Stimulated activated CD4-positive, alpha-beta T cell treated with anti-CD3 and anti-CD28 coated beads, TNF-alpha, amount 100 ng/mL, for 1 hour (primary cell): ENCODE measurements at places on chromosomes 6 and 20.

DNA sequence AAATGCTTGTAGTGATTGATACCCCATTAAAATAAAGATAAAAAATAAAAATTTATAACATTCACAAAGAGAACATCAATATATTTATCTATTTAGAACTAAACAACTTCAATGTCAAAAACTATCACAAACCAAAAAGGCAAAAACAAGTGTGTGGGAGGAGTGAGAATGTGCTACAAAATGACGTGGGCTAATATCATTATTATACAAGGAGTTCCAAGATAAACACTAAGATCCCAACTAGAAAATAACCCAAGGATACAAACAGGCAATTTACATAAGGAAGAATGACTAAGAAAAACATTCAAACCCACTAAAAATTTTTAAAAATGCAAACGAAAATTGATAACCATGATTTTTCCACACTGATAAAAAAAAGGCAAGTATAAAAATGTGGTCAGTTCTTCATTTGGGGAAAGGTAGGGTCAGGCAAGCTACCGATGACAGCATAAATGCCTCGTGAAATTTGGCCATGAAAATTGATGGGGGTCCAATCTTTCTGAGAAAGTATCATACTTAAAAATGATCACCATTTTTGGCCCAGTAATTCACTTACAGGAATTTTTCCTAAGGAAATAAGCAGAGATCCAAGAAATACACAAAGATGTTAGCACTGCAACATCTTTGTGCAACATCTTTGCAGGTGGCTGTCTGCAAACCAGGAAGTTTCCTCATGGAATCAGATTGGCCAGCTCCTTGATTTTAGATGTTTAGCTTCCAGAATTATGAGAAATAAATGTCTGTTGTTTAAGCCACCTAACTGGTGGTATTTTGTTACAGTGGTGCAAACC lies 140.2 kb downstream of the TMEM200A start:
- no peak for DNase-seq

DNA sequence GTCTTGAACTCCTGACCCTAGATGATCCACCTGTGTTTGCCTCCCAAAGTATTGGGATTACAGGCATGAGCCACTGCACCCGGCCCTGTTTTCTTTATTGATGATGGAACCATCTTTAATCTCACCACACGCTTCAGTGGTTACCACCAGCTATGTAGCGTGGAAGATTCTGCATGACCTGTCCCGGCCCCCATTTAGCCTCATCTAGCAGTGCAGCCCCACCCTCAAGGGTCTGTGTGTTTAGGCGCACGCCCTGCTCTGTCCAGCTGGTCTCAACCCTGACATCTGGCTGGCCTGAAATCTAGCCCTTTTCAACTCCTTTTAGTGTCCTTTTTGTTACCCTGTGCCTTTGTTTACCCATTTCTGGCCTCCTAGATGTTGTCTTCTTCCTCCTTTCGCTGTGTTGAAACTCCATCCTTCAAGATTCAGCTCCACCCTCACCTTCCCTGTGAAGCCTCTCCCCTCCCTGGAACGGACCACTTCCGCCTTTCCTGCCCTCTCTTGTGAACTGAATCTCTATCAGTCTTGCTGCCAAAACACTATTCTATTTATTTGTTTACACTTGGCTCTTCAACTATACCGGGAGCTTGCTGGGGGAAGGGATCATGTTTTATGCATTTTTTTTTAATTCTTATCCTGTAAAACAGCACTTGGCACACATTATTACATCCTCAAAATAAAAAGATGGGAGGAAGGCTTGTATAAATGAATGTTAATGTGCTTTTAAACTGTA lies 101.0 kb upstream of the MTHFD1L start:
- DNase-seq = no peak

- no peak for DNase-seq
Observed at GRCh38 chr6:13372688-13373487, 44.6 kb upstream of the TBC1D7 start.

GRCh38 chr20:32522776-32523612 lies 62.1 kb downstream of the NOL4L start:
- no peak for DNase-seq

GRCh38 chr20:34693414-34693813 lies 10.7 kb upstream of the TP53INP2 start:
- no peak for DNase-seq

DNA sequence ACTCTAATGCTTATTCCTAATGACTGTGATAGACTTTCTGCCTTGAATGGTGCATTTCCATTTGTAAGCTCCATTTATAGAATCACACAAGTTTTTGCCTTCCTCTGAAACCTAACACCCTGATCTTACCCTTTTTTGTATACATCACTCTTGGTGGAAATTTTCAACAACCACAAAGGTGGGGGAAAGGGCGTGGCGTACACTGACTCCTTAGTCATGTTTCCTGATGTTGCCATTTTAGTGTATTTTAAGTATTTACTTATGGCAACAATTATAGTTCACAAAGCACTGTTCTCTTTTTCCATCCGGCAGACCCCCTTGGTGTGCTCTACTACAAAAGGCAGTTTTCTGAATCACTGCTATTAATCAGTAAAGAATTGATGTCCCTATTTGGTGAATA lies 92.0 kb downstream of the ATXN1 start:
- DNase-seq = peak; percentile 35

DNA sequence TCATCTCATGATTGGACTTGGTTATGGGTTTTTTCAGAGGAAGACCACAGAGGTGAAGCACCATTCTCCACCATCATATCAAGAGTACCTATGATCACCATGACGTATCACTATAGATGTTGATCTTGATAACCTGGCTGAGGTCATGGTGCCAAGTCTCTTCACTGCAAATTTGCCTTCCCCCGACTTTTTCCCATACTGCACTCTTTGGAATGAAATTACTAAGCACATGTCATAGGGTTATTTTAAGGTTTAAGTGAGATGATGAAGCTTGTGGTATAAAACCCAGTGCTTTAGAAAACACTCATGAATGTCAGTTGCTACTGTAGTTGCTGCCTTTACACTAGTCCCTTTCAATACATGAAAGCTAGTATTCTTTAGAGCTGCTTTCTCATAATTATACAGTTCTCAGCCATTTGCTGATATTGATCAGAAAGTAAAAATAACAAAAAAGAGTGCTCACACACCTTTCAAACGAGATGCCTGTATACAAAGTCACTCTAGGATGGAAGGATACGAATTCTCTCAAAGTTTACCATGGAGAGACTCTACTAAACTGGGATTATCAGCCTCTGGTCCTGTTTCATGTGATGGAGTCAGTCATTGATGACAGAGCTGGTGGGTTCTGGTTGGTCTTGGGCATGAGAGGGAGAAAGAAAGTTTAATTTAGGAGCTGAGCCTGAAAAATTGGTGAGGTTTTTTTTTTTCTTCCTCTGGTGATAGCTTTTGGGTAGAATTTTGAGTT lies 228.1 kb downstream of the PRL start:
- DNase-seq = no peak

GRCh38 chr6:26454631-26455030 lies 3.1 kb upstream of the BTN2A1 start:
- no peak for DNase-seq

- no peak for DNase-seq
Observed at GRCh38 chr6:149031859-149032598, 285.2 kb downstream of the UST start.

GRCh38 chr6:30775104-30775503 lies 30.8 kb upstream of the IER3 start:
- no peak for DNase-seq

- no peak for DNase-seq
Observed at GRCh38 chr6:109434456-109434855, 6.0 kb downstream of the PPIL6 start.

DNA sequence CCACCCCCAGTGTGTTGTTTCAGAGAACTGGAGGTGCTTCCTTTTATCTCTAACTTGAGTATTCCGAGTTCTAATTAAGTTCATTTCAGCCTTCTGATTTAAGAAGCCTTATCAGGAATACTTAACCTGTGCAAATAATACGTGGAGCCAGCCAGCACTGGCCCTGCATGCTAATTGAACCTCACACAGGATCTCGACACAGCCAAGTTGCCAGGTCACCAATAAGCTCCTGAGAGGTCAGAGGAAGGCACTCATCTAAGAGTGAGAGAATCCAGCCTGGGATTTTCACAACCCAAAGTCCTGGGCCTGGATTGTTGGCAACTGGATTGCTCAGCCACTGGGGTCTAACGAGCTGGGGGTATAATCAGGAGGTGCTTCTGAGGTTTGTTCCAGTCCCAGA lies 157.7 kb upstream of the LRFN2 start:
- no peak for DNase-seq

- no peak for DNase-seq
Observed at GRCh38 chr6:125154118-125154760, 666 bp downstream of the TPD52L1 start.

DNA sequence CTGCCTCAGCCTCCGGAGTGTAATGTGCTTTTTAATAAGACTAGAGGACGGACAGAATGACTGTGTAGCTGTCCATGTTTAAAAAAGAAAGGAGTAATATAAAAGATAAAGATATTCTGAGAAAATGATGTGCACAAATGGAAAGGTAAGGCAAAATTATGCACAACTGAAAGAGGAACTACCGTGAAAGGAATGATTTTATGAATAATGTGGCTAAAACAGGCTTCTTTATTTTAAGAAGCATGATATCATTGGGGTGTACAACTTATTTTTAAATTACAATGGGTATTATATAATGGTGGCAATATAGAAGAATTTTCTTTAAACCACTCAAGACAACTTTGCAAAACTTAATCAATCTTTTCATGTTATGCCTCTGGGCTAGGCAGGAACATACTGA lies 78.1 kb downstream of the FIG4 start:
- DNase-seq = no peak

DNA sequence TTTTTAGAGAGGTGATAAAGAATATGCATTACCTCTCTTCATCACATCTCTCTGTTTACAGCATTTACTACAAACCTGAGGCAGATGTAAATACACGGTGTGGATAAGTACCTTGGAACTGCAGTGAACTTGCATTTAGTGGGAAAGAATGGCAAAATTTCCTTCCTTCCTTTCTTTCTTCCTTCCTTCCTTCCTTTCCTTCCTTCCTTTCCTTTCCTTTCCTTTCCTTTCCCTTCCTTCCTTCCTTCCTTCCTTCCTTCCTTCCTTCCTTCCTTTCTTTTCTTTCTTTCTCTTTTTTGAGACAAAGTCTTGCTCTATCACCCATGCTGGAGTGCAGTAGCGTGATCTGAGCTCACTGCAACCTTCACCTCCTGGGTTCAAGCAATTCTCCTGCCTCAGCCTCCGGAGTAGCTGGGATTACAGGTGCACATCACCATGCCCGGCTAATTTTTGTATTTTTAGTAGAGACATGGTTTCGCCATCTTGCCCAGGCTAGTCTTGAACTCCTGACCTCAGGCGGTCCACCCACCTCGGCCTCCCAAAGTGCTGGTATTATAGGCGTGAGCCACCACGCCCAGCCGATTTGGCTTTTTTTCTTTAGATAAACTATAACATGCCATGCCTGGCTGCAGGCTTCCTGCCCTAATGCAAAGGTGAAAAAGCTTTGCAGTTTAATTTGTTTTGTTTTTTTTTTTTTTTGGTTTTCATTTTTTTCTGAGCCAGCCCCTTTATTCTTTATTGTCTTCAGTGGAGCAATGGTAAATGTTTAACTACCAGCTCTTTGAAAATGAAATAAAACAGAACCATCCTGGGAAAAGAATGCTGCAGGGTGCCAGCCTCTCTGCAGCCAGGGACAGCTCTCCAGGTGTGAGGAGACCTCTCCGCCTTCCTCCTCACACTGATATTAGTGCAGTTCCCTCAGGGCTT lies 64.2 kb upstream of the NEDD9 start:
- DNase-seq = no peak

DNA sequence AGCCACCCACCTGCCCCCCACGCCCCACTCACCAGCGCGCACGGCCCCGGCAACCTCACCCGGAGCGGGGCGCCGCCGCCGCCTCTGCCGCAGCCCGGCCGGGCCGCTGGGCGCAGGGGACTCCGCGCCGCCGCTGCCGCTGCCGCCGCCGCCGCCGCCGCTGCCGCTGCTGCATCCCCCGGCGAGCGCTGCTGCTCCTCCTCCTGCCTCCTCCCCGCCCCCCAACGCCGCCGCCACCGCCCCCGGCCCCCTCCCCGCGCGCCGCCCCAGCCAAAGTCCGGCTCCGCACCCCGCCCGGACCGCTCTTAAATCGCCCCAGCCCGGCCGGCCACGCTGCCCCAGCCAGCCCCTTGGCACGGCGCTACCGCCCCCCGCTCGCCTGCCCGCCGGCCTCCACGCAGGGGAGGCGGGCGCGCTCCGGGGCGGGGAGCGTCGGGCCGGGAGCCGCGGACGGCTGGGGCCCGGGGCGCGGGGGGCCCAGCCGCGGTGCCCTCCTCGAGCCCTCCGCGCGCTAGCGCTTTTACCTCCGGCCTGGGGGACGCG lies at the start of gene SULF2:
SULF2 (minus strand) TSS at position 171 of the 543 bp plus-strand sequence. CDS start 28,118 bp downstream, outside the sequence.
- DNase-seq = no peak

DNA sequence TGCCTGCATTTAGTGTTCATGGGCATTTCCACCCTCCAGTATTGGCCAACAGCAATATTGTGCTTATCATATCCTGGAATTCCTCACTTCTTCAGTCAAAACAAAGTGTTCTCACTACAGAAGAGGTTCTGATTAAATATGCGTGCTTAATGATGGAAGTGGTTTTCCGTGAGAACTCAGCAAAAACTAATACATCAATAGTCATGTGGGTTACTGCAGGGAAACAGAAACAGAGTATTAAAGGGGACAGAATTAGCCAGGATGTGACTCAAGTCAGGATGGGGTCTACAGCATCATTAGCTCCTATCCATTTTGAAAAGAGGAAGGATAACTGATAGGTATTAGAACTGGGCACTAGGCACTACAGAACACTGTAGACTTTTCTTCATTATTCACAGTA lies 384.6 kb downstream of the CDKAL1 start:
- no peak for DNase-seq

GRCh38 chr6:41626917-41627316 lies 11.4 kb upstream of the MDFI start:
- no peak for DNase-seq

DNA sequence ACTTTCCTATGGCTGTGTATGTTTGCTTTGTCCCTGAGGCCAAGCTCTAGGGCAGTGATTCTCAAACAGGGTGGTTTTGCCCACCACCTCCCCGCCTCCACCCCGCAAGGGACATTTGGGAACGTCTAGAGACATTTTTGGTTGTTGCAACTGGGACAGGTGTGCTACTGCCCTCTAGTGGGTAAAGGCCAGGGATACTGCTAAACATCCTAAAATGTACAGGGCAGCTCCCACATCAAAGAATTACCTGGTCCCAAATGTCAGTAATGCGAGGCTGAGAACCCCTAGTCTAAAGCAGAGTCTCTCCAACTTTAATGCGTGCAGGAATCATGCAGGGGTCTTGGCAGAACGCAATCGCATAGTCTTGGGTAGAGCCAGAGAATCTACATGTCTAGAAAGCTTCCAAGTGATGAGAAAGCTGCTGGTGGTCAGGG lies 5.1 kb downstream of the KCNS1 start:
- DNase-seq = peak; percentile 24
